ENCODE measurements at places on chromosomes 1 and 21. TPM values are rescaled to one million over a fixed set of nuclear protein-coding genes. Genes with fewer than 3 reads are reported as not detected.

The ABCA4 gene
- total RNA-seq, result not detected

GRCh38 chr1:9317591-9318417 lies 25.1 kb downstream of the SPSB1 start:
- DNase-seq, result no peak

GRCh38 chr1:160720356-160721085 lies 8.9 kb upstream of the CD48 start:
- DNase-seq, result no peak

GRCh38 chr21:37451446-37451845 lies 84.9 kb downstream of the DYRK1A start:
- no peak for DNase-seq

- DNase-seq, result no peak
Measured at GRCh38 chr1:89767618-89768017, 53.2 kb upstream of the LRRC8D start.

The PIK3C2B gene
- 27.1 TPM for total RNA-seq

The OPTC gene
- total RNA-seq, result not detected

DNA sequence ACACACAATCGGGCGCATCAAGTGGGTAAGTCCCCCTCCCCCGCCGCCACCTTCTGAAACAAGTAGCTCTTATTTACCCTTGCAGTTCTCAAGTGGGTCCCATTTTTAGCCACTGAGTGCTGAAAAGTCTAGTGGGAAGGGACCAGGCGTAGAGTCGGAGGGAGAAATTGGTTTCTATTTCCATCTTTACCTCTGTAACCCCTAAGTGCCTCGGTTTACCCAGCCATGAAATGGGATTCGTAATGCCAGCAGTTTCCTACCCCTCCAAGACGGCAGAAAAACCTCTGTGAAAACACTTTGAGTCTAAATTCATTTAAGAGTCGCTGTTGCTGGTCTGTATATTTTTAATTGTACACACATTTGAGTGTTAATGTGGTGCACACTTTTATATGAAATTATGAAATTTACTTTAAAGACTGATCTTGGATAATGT lies 928 bp downstream of the TLCD4 start:
- no peak for DNase-seq

DNA sequence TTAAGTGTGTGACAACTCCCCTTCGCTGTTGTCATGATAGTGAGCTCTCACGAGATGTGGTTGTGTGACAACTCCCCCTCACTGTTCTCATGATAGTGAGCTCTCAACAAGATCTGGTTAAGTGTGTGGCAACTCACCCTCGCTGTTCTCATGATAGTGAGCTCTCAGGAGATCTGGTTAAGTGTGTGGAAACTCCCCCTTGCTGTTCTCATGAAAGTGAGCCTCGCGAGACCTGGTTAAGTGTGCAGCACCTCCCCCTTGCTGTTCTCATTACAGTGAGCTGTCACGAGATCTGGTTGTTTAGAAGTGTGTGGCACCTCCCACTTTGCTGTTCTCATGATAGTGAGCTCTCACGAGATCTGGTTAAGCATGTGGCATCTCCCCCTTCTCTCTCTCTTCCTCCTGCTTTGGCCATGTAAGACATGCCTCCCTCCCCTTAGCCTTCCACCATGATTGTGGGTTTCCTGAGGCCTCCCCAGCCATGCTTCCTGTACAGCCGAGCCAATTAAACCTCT lies 25.1 kb upstream of the LSS start:
- peak; percentile 74 for DNase-seq

GRCh38 chr1:189874715-189875435 lies 602.8 kb downstream of the BRINP3 start:
- DNase-seq, result no peak

The ACTL8 gene
- total RNA-seq, result not detected

- DNase-seq, result no peak
Measured at GRCh38 chr1:95308276-95309030, 74.4 kb downstream of the RWDD3 start.

DNA sequence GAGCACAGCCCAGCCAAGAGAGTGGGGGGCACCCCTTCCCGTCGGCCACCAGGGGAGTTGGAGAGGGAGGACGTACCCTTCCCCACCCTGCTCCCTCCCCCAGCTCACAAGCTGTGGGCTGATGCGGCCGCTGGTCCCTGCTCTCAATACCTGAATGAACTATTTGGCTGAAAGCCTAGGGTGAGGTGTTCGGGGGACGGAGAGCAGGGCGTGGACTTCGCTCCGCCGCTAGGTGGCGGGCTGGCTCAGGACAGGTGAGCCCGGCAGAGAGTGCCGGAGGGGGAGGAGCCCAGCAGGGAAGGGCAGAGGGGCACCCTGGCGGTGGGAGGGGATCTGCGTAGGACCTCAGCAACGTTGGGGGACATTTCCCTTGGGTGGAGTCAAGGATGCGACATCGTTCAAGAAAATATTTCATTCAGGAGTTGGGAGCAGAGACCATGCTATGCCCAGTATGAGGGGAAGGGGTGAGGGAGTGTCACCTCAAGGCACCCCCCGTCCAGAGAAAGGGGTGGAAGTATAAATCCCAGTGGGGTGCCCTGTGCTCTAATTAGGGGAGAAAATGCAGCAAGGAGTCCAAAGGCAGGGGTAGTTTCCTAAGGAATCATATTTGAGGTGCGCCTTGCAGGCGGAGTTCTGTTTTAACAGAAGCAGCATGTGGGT lies 12.0 kb upstream of the RHBG start:
- peak; percentile 50 for DNase-seq

- no peak for DNase-seq
Measured at GRCh38 chr1:172322219-172323061, 98.0 kb upstream of the C1orf105 start.

DNA sequence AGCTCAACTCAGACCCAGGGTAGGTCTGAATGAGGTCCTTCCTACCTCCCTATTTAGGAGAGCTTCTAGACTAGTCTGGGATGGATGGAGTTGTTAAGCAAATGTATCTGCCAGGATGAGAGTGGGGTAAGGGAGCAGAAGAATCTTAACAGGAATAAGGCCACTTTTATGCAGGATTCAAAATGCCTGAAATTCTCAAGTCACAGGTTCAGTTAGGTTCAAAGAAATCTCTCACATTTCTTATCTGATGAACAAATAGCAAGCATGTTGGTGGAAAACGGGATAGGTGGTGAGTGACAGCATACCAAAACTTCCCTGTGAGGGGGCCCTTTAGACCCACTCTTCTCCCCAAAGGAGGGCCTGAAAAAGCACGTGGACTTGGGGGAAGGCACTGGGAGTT lies 3.0 kb downstream of the SLAMF9 start:
- no peak for DNase-seq

- no peak for DNase-seq
Measured at GRCh38 chr1:112849425-112850033, 106.5 kb downstream of the SLC16A1 start.

GRCh38 chr1:18555036-18555435 lies 74.3 kb downstream of the KLHDC7A start:
- no peak for DNase-seq

DNA sequence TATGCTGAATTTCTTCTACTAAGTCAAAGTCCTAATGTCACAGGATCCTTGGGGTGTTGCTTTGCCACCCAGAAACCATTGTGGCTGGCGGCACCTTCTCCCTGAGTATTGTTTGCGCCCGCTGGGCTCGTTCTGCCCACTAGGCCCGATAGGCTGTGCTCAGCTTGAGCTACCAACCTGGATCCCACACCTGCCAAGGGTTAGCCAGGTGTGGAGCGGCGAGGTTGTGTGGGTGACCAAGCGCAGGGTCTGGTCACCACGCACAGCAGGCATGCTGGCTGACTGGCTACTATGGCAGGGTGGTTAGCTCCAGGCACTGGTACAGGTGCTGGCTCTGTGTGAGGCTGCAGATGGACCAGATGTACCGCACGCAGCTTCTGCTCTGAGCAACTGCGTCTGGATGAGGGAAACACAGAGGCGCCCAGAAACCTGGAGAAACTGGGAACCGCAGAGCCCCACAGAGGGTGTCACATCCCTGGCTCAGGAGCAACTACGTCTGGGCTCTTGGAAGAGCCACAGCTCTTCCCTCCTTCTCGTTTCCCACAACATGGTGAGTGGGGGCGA lies 50.3 kb upstream of the SCYL3 start:
- DNase-seq, result no peak

DNA sequence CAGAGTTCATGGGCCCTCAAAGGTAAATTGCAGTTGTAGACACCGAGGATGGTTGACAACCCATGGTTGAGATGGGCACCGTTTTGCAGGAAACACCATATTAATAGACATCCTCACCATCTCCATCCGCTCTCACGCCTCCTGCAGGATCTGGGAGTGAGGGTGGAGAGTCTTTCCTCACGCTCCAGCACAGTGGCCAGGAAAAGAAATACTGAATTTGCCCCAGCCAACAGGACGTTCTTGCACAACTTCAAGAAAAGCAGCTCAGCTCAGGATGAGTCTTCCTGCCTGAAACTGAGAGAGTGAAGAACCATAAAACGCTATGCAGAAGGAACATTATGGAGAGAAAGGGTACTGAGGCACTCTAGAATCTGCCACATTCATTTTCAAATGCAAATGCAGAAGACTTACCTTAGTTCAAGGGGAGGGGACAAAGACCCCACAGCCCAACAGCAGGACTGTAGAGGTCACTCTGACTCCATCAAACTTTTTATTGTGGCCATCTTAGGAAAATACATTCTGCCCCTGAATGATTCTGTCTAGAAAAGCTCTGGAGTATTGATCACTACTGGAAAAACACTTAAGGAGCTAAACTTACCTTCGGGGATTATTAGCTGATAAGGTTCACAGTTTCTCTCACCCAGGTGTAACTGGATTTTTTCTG lies 9.3 kb downstream of the SLAMF8 start:
- DNase-seq, result no peak

The FCN3 gene
- total RNA-seq, result not detected

- DNase-seq, result no peak
Measured at GRCh38 chr1:167152192-167152876, 58.5 kb downstream of the STYXL2 start.

DNA sequence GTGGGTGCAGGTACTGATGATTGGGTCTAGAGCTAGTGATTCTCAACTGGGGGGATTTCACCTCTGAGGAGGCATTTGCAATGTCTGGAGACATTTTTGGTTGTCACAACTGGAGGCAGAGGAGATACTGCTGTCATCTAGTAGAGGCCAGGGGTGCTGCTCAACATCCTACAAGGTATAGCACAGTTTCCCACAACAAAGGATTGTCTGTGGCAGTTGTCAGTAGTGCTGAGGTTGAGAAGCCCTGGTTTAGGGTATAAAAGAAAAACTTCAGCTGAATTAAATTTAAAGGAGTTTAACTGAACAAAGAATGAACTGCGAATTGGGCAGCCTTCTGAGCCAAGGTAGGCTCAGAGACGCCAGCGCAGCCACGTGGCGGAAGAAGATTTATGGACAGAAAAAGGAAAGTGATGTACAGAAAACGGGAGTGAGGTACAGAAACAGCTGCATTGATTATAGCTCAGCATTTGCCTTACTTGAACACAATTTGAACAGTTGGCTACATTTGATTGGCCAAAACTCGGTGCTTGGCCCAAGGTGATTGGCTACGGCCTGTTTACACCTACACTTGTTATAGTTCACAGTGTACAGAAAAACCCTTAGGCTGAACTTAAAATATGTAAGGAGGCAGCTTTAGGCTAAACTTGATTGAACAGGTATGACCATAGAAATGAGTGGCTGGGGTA lies 40.4 kb downstream of the MPZL1 start:
- DNase-seq, result peak; percentile 23

DNA sequence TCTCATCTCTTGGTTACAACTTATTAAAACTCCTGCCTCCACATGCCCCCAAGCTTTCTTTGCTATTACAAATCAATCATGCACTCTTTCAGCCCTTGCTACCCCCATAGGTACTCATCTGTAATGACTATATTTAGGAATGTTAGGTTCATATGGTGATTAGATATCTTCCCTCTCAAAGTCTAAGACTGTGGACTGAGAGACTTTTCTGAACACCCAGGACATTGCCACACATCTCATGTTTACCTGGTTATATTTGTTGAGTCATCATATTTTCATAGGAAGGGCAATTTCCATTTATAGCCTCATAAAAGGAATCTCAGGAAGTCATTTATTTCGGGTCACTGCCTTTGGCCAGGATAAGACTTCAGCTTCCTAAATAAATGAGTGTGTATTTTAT lies 81.5 kb upstream of the LPGAT1 start:
- no peak for DNase-seq

The KRTAP19-5 gene
- total RNA-seq, result not detected

GRCh38 chr21:45525153-45525909 lies 16.9 kb downstream of the SLC19A1 start:
- DNase-seq, result no peak

The LCE1B gene
- not detected for total RNA-seq

The CFAP141 gene
- total RNA-seq, result not detected

GRCh38 chr1:25952841-25953401 lies 44.9 kb downstream of the PAFAH2 start:
- DNase-seq, result no peak

The SLC44A3 gene
- 0.27 TPM for total RNA-seq

DNA sequence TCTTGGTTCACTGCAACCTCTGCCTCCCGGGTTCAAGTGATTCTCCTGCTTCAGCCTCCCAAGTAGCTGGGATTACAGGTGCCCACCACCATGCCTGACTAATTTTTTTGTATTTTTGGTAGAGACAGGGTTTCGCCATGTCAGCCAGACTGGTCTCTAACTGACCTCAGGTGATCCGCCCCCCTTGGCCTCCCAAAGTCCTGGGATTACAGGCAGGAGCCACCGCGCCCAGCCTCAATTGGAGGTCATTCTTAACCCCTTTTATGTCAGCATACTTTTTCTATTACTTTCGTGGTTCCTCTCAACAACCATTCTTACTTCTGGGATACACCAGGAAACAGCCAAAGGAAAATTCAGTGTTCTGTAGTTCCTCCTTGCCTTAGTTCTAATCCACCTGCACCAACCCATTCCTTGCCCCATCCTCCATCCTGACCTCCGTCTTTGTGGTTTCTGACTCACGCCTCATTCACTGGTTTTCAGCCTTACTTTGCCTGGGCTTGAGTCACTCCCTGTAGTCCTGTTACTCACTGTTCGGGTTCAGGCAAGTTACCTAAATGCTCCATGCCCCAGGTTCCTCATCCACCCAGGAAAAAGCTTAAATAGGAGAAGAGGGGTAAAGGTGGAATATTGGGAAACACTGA lies 12.9 kb upstream of the BCL10 start:
- no peak for DNase-seq

The LENEP gene
- total RNA-seq, result not detected

The CLEC20A gene
- total RNA-seq, result not detected

- no peak for DNase-seq
Measured at GRCh38 chr1:230693221-230693620, 20.7 kb downstream of the AGT start.

- DNase-seq, result peak; percentile 42
Measured at GRCh38 chr1:205286335-205286950, 35.1 kb downstream of the NUAK2 start.

- DNase-seq, result no peak
Measured at GRCh38 chr1:161351482-161351881, 16.2 kb downstream of the CFAP126 start.

GRCh38 chr1:40748841-40749718 lies 34.5 kb upstream of the KCNQ4 start:
- DNase-seq, result no peak

DNA sequence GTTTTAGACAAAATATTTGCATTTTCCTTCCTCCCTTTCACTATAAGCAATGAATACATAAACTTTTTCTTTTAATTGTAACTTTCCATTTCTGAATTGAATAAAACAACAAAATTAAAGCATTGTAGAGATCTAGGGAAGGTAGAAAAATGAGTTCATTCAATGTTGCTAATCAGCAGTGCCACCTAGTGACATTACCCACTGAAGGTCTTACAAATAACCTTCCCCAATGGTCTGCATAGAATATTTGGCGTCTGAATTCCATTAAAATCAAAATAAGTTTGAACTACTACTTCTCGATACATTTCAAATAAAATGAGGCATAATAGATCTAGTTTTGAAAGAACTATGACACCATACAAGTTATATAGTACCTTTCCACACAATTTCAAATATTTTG lies 19.6 kb downstream of the FH start:
- DNase-seq, result no peak
